ENCODE measurements at places on chromosomes 12 and 14. TPM values are rescaled to one million over a fixed set of nuclear protein-coding genes. Genes with fewer than 3 reads are reported as not detected.

C12orf56 gene
- not detected for total RNA-seq

CIROP gene
- not detected for total RNA-seq

ITGB7 gene
- total RNA-seq = 108 TPM

KRT7 gene
- not detected for total RNA-seq

DPPA3 gene
- total RNA-seq = not detected

DBX2 gene
- not detected for total RNA-seq

Measured in CD8-positive, alpha-beta T cell (primary cell).